Inflammatory macrophage treated with lipopolysaccharide for 1 hour (primary cell): ENCODE measurements at places on chromosomes 6 and 20.

- no peak for DNase-seq
These were observed 606.7 kb upstream of the CITED2 start for GRCh38 chr6:139981066-139981624.

DNA sequence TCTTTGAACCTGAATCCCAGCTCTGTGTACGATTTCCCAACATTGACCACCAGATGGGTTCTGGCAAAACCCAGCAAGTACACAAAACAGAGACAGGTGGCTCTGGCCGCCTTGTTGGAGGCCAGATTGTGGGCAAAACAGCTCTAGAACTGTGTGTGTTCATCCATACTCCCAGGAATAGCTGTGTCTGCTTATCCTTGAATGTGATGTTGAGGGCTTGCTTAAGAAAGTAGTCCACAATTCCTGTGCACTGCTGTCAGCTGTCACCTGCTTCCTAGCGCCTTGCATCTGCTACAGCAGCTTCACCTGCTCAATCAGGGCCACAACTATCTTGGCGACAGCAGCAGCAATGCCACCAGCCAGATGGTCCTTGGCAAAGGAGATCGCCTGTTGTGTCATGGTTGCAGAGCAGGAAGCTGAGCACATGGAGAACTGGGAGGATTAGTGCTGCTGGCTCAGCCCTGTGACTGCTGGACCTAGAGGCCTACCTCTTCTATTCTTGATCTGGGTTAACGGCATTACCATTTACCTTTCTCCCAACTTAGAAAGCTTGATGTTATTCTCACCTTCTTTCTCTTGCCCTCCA lies 3.7 kb upstream of the SMAP1 start:
- no peak for DNase-seq

- no peak for DNase-seq
These were observed 211.4 kb downstream of the FOXC1 start for GRCh38 chr6:1821164-1821512.

DNA sequence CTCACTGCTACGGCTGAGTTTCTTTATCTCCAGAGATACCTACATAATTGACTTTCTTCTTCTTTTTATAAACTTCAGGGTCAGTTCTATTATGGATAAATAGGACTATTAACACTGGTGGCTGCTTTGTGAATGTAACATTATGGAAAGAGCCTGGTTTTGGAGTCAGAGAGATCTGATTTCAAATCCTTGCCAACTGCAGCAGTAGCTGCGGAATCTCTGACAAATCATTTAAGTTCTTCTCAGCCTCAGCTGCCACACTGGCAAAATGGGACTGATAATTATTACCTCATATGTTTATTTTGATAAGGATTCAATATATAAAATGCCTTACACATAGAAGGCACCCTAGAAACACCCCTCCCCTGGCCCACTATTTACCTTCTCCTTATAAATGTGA lies 160.5 kb downstream of the BACH2 start:
- DNase-seq, result no peak

- no peak for DNase-seq
These were observed 54.3 kb downstream of the NUS1 start for GRCh38 chr6:117729613-117730012.

GRCh38 chr6:90082847-90083246 lies 188.6 kb downstream of the GJA10 start:
- DNase-seq, result peak; percentile 35

- DNase-seq, result no peak
These were observed 20.0 kb upstream of the TRAF3IP2 start for GRCh38 chr6:111625461-111626391.

GRCh38 chr6:41790045-41790444 lies 2.6 kb downstream of the TOMM6 start:
- DNase-seq, result peak; percentile 79

DNA sequence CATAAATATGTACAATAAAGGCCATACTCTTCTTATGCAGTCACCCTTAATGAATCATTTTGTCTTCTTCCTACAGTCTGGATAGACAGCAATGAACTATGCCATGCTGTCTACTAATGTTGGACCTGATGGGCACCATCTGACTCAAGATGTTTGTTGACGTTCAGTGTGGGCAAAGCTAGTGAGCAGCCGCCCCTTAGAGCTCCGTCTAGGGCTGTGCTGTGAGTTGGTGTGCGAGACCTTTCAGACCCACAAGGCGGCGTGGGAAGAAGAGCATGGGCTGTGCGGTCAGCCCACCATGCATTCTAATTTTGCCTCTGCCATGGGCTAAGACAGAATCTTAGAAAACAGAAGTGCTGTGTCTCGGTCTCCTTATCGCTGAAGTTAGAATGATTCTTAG lies 829.4 kb downstream of the QKI start:
- DNase-seq, result no peak

DNA sequence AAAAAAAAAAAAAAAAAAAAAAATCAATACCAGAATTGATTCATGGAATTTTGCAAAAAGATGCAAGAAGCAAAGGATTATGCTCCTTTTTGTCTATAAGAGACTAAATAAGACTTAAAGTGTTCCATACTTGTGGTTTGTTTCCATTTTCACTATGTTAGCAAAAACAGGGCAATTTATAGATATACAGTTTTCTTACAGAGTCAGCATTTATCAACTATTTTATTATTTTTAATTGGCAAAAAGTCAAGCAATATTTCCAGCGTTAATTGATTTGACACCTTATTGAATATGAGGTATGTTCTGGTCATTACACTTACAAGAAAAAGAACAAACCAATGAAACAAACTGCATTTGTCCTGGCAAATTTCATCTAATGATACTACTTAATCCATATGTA lies 5.4 kb upstream of the SGK1 start:
- DNase-seq, result no peak

DNA sequence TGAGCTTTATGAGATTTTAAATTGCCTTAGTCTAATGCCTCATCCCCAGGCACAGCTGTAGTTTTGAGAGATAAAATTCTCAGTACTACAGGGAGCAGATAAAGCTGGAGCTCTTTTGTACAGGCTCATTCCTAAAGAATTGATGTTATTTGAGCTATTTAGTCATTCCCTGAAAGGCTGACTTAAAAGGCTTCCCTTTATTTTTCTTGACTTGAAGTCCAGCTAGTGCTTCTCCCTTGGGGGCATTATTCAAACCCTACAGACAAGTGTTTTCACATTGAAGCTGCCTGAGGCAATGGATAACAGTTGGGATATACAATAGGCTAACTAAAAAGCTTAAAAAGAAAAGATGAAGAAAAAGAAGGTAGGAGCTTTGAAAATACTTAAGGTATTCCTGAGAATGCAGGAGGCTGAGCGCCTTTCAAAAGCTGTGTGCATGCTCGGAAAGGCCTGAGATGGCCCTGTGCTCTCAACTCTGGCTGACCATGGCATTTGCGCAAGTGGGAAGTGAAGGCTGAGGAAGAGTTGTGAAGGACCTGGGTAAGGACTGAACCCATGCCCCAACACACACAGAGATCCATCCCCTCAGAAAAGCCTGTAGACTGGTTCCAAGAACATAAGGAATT lies 315.1 kb downstream of the SMOC2 start:
- DNase-seq, result no peak

DNA sequence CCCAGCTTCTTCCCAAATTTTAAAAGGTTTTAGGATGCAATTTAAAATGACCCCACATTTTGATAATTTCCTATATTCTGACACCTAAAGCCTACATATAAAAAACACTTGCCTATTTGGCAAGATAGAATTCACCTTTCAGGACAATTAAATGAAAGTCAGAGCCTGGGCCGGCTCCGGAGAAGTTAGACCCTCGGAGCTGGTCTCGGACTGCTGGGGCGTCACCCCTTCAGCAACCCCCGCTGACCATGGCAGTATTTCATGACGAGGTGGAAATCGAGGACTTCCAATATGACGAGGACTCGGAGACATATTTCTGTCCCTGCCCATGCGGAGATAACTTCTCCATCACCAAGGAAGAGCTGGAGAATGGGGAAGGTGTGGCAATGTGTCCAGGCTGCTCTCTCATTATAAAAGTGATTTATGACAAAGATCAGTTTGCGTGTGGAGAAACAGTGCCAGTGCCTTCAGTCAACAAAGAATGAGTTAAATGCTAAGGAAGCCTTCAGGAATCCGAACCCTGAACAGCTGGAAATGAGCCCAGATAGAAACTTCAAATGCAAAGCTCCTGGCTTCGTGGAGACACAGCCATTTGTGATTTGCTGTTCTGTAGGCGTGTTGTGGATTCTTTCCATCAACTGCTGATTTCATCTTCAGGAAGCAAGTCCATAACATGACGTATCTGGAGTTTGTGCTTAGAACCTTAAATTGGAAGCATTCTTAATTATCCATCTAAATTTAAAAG lies 16.0 kb downstream of the TCFL5 start:
- DNase-seq, result no peak

DNA sequence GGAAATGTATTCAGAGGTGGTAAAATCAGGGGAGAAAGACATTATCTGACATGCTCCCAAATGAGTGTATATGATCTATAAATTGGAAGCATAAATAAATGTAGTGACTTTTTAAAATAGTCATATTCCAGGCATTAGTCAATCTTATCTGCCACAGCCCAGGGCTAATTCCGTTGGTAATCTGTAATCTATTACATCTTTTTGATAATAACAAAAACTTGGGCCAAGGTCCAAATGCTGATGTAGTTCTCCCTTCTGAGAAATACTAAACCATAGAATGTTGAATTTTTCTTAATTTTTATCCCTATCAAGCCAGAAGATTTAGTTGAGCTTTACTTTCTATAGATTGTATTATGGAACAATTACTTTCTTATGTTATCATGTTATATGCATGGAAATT lies 1279.8 kb downstream of the EPHA7 start:
- DNase-seq, result no peak

DNA sequence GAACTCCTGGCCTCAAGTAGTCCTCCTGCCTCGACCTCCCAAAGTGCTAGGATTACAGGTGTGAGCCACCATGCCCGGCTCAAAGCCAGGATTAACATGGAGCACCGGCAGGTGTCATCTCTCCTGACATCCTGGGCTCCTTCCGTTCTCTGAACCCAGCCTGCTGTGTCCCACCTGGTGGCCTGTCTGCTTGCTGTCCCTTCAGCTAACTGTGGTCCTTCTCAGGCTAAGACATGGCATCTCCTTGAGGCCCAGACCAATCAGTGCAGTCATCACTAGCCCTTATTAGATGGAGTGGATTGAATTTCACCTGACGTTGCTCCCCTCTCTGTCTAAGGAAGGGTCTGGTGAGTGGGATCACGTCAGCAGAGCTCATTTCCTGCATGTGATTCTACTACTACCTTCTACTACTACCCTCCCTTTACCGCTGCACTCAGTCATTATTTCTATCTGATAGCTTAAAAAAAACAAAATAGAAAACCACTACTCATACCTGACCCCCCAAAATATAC lies 28.0 kb upstream of the SYNJ2 start:
- DNase-seq, result no peak

- no peak for DNase-seq
These were observed 218.9 kb downstream of the EYA4 start for GRCh38 chr6:133460101-133460500.

DNA sequence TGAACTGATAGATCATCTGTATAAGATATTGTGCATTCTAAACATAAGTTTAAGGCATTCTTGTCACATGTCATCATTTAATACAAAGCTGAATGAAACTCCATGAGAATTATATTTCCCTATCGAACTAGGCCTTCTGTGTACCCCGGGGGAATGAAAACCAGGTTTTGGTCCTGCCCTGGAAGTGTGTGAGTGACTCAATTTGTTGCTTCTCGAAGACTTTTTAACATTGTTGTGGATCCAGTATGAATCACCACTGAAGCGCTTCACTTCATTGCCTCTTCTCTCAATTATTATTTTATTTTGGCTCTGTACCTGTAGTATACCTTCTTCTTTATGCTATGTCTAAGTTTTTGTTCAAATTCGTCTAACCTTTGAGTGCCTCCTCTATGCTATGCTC lies 150.8 kb downstream of the GRIK2 start:
- DNase-seq, result no peak

- DNase-seq, result no peak
These were observed 78.2 kb upstream of the PTPRK start for GRCh38 chr6:128598571-128598970.

DNA sequence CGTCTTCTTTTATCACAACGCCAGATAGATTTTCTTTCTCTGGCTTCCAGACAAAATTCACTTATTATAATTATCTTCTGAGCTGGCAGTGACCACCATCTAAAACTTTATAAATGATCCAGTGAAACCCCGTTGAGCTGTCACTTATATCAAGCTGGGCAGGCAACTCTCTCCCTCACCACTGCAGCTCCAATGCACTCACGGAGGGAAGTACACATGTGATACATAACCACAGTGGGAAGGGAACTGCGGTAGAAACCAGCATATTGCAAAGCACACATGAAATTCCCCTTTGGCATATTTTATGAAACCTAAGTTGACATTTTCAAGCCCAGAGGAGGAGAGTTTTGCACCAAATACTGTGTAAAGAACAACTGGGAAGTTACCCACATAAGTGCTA lies 536.9 kb downstream of the HACE1 start:
- peak; percentile 64 for DNase-seq

GRCh38 chr6:119620846-119621555 lies 271.4 kb upstream of the MAN1A1 start:
- no peak for DNase-seq

- no peak for DNase-seq
These were observed 97.4 kb downstream of the TMEM170B start for GRCh38 chr6:11634948-11635347.

GRCh38 chr6:123769431-123769830 lies 34.2 kb upstream of the NKAIN2 start:
- DNase-seq, result no peak

DNA sequence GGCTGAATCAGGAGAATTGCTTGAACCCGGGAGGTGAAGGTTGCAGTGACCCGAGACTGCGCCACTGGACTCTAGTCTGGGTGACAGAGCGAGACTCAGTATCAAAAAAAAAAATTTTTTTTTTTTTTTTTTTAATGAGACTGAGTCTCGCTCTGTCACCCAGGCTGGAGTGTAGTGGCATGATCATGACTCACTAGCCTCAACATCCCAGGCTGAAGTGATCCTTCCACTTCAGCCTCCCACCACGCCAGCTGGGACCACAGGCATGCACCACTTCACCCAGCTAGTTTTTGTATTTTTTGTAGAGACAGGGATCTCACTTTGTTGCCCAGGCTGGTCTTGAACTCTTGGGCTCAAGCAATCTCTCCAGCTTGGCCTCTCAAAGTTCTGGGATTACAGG lies 53.3 kb downstream of the MYO6 start:
- no peak for DNase-seq

DNA sequence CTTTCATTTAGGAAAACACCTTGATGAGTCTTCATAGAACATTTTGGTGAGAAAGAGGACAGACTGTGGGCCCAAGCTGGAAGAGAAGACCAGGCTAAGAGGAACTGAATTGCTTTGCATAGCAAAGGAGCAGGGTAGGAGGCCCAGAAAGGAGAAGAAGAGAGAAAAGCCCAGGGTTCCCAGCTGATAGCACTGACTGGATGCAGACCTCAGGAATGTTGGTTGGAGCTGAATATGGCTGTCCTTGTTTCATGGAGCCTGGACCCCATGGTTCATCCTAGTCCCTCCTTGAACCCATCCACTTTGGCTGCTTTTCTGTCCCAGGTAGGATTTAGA lies 18.0 kb upstream of the ZFAND3 start:
- DNase-seq, result peak; percentile 27

GRCh38 chr6:72643214-72643613 lies 21.4 kb downstream of the KCNQ5 start:
- DNase-seq, result no peak

- peak; percentile 47 for DNase-seq
These were observed 19.5 kb downstream of the TMEM151B start for GRCh38 chr6:44289726-44290260.
